K562 (cell line): ENCODE measurements at places on chromosomes 3 and 15. TPM values are rescaled to one million over a fixed set of nuclear protein-coding genes. Genes with fewer than 3 reads are reported as not detected.

The IL17RE gene
- total RNA-seq, result 0.47 and 0.72 TPM in 2 replicates

DNA sequence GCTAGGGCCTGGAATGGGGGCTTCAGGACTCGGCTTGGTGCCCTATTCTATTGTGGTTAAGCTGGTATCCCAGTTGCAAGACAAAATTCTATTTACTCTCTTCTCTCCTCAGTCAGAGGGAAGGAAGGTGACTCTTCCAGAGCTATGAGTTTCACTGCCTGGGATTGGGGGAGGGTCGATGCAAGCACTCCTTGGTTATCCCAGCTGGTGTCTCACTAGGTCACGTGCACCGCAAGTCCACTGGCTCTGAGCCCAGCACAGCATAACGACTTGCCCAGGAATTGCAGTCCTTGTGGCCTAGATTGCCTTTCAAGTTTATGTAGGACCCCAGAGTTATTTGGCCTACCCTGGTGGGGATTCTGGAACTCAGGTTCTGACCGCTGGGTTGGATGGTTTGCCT, 958.8 kb downstream of the IGSF11 start:
- no peak overlapping the region for H3K27ac ChIP-seq
- no peak for DNase-seq
- H3K36me3 ChIP-seq, result no peaks in the 10 kb centered on the region
- no peaks in the 10 kb centered on the region for H3K4me1 ChIP-seq
- no peak overlapping the region for H3K4me3 ChIP-seq

- no peaks in the 10 kb centered on the region for H3K27me3 ChIP-seq
- H3K4me1 ChIP-seq, result no peaks in the 10 kb centered on the region
- H3K27ac ChIP-seq, result no peak overlapping the region
- no peak for DNase-seq
- H3K4me3 ChIP-seq, result no peak overlapping the region
These were observed 34.4 kb downstream of the RARB start for GRCh38 chr3:25462495-25462894.

- no peak overlapping the region for H3K4me3 ChIP-seq
- H3K4me1 ChIP-seq, result no peaks in the 10 kb centered on the region
- no peak for DNase-seq
- H3K27me3 ChIP-seq, result no peaks in the 10 kb centered on the region
- H3K27ac ChIP-seq, result no peak overlapping the region
- no peaks in the 10 kb centered on the region for H3K36me3 ChIP-seq
These were observed 84.2 kb upstream of the SLC4A7 start for GRCh38 chr3:27568393-27568792.

The CD200R1L gene
- total RNA-seq, result not detected in 2 replicates

- no peaks in the 10 kb centered on the region for H3K36me3 ChIP-seq
- DNase-seq, result no peak
- H3K4me3 ChIP-seq, result no peak overlapping the region
- no peak overlapping the region for H3K27ac ChIP-seq
These were observed 59.9 kb downstream of the ARHGEF26 start for GRCh38 chr3:154180836-154181691.

- no peak overlapping the region for H3K4me3 ChIP-seq
- H3K27ac ChIP-seq, result no peak overlapping the region
- peaks cover 83% of the 10 kb centered on the region for H3K27me3 ChIP-seq
- DNase-seq, result no peak
- H3K36me3 ChIP-seq, result no peaks in the 10 kb centered on the region
These were observed 19.4 kb upstream of the POLG start for GRCh38 chr15:89353991-89354390.

DNA sequence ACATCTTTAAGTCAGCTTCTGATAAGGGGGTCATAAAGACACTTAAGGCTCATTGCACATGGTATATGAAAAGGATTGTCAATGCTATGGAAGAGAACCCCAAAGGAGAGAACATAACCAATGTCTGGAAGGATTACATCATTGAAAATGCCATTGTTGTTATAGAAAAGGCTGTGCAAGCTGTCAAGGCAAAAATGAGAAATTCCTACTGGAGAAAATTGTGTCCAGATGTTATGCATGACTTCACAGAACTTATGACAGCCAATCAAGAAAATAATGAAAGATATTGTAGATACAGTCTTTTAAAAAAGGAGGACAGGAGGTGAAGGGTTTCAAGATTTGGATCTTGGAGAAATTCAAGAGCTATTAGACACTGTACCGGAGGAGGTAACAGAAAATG, 96.3 kb upstream of the MBNL1 start:
- no peaks in the 10 kb centered on the region for H3K27me3 ChIP-seq
- no peaks in the 10 kb centered on the region for H3K36me3 ChIP-seq
- DNase-seq, result no peak
- peaks cover 5% of the 10 kb centered on the region for H3K4me1 ChIP-seq

DNA sequence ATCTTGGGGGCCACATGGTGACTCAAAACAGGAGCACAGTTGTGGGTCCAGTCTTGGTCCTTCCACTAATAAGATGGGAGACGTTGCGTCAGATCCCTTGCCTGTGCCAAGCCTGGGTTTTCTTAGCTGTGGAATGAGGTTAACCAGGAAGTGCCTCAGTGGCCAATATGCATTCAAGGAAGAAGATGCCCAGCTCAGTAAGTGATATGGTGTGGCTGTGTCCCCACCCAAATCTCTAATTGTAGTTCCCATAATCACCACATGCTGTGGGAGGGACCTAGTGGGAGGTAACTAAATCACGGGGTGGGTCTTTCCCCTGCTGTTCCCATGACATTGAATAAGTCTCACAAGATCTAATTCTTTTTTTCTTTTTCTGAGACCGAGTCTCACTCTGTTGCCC, 6.4 kb downstream of the ALG1L2 start:
- no peak overlapping the region for H3K27ac ChIP-seq
- H3K4me1 ChIP-seq, result no peaks in the 10 kb centered on the region; the same call in 2 of the 3 replicates
- H3K4me3 ChIP-seq, result no peak overlapping the region
- no peaks in the 10 kb centered on the region for H3K27me3 ChIP-seq

DNA sequence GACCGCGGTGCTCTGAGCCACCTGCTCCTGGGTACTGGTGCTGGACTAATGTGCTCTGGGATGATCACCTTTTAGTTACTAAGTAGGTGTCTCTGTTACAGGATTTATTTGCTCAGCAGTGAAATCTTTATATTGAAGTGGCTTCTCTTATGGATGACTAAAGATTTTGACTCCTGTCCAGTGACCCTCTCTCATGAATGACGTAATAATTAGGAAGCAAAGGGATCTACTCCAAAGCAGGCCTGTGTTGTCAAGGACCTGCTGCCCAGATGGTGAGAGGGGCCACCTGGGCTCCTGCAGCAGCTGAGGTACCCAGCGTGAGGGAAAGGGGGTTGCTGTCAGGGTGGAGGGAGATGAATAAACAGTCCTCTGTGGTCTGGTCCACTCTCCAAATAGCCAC, 263.6 kb downstream of the GABRG3 start:
- no peaks in the 10 kb centered on the region for H3K27me3 ChIP-seq
- no peak overlapping the region for H3K4me3 ChIP-seq
- no peaks in the 10 kb centered on the region for H3K36me3 ChIP-seq
- H3K27ac ChIP-seq, result no peak overlapping the region

The NECTIN3 gene
- total RNA-seq, result 0.16 and 0.22 TPM in 2 replicates

GRCh38 chr15:96176831-96177230, 153.7 kb upstream of the NR2F2 start:
- no peak overlapping the region for H3K4me3 ChIP-seq
- DNase-seq, result no peak
- no peak overlapping the region for H3K27ac ChIP-seq
- H3K27me3 ChIP-seq, result no peaks in the 10 kb centered on the region
- H3K4me1 ChIP-seq, result peaks cover 8% of the 10 kb centered on the region

- H3K4me1 ChIP-seq, result no peaks in the 10 kb centered on the region
- H3K4me3 ChIP-seq, result no peak overlapping the region
- H3K27me3 ChIP-seq, result peaks cover 18% of the 10 kb centered on the region; the same call in 2 of the 3 replicates
- no peak overlapping the region for H3K27ac ChIP-seq
- no peaks in the 10 kb centered on the region for H3K36me3 ChIP-seq
These were observed 30.6 kb downstream of the CMTM7 start for GRCh38 chr3:32421991-32422859.

- no peak for DNase-seq
- no peaks in the 10 kb centered on the region for H3K4me1 ChIP-seq
- H3K36me3 ChIP-seq, result no peaks in the 10 kb centered on the region
- no peak overlapping the region for H3K27ac ChIP-seq
- no peaks in the 10 kb centered on the region for H3K27me3 ChIP-seq
- no peak overlapping the region for H3K4me3 ChIP-seq
These were observed 75.0 kb downstream of the PPCDC start for GRCh38 chr15:75098404-75098803.

GRCh38 chr3:152061296-152061695, 187.9 kb downstream of the SUCNR1 start:
- no peak overlapping the region for H3K27ac ChIP-seq

DNA sequence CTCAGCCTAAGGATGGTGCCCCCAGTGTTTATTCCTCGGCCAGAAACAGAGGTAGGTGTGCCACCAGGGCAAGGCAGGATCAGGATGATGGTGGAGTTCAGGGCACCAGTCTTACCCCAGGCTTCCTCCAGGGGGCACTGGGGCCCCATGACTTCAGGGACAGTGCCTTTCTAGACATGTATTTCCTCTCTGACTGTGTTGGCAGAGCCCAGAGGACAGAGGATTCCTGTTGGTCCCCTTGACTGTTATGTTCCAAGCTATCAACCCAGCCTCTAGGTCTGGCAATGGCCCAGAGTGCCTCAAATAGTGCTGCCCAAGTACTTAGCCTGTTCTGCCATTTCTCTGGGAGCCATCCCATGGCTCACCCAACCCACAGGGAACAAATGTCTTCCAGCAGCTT, 2.8 kb downstream of the HEMK1 start:
- no peaks in the 10 kb centered on the region for H3K27me3 ChIP-seq
- peaks cover 29% of the 10 kb centered on the region; the same call in 2 of the 3 replicates for H3K36me3 ChIP-seq
- H3K4me1 ChIP-seq, result peaks cover 56% of the 10 kb centered on the region; the same call in 2 of the 3 replicates
- no peak overlapping the region for H3K4me3 ChIP-seq

DNA sequence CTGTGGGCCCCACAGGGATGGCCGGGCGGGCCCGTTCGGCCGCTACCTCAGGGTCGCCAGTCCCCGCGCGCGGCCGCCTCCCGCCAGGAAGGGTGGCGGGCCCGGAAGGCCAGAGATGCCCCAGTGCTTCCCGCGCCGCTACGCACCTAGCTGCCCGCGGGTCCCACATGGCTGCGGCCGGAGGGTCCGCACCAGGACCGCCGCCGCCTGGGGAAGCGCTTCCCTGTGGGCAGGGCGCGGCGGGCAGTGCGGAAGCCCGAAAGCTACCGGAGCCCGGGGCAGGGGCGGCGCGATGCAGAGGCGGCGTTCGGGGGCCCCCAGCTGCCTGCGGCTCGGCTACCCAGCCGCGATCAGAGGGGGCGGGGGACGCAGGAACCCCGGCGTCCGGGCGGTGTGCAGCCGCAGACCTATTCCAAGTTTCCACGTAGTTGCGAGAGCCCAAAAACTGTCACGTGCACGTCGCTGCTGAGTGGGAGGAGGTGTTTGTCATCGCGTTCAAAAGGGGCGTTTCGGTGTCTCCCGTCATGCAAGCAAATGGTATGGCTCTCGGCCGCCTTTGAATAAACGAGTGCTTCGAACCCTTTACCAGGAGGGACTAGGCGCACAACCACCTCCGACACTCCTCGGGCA, at the start of gene TRANK1:
Gene TRANK1 (minus strand): TSS at position 414 of the 630 bp plus-strand sequence. CDS start 245 bp downstream, at position 169.
- no peaks in the 10 kb centered on the region for H3K36me3 ChIP-seq
- H3K4me1 ChIP-seq, result peaks cover 22% of the 10 kb centered on the region
- DNase-seq, result no peak
- no peak within 1 kb of the TSS for H3K27ac ChIP-seq
- H3K4me3 ChIP-seq, result no peak within 1 kb of the TSS

- H3K4me3 ChIP-seq, result no peak overlapping the region
- H3K36me3 ChIP-seq, result no peaks in the 10 kb centered on the region
- no peaks in the 10 kb centered on the region for H3K27me3 ChIP-seq
- no peak for DNase-seq
- no peak overlapping the region for H3K27ac ChIP-seq
- H3K4me1 ChIP-seq, result no peaks in the 10 kb centered on the region
These were observed 215.6 kb downstream of the WNT5A start for GRCh38 chr3:55271549-55271948.

- no peaks in the 10 kb centered on the region for H3K36me3 ChIP-seq
- DNase-seq, result no peak
- H3K27me3 ChIP-seq, result no peaks in the 10 kb centered on the region
- H3K4me3 ChIP-seq, result no peak overlapping the region
- peaks cover 5% of the 10 kb centered on the region; the same call in 1 of the 2 replicates for H3K4me1 ChIP-seq
These were observed 69.8 kb upstream of the ARL8B start for GRCh38 chr3:5052247-5052646.

DNA sequence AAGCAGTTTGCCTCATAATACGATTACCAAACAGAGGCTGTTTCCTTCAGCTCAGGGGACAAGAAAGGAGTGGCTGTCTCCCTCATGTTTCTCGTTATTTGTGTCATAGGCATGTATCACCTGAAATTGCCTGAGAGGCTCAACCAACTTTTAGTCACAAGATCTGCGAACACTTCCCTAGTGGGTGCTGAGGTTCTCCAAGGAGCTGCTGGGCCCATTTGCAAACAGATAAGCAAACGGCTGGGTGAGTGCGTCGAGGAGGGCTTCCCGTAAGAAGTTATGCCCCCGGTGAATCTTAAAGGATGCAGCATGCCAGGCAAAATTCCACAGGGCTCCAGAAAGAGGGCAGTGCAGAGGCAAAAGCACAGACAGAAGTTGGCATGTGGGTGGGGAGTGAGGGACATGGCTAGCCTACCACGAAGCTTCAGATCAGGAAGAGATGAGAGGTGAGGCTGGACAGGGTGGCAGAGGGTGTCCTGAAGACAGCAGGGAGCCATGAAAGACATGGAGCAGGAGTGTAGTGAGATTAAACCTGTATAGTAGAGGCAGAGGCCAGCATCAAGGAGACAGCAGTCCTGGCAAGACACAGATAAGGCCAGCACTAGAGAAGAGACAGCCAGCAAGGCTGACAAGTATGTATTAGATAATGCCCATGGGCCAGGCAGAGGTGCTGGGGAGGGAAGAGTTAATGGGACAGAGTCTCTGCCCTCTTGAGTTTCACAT, 4.0 kb upstream of the GP9 start:
- H3K4me3 ChIP-seq, result no peak overlapping the region
- H3K4me1 ChIP-seq, result peaks cover 46% of the 10 kb centered on the region
- DNase-seq, result peak; percentile 53
- H3K36me3 ChIP-seq, result no peaks in the 10 kb centered on the region

The HCN4 gene
- total RNA-seq, result not detected in 2 replicates

DNA sequence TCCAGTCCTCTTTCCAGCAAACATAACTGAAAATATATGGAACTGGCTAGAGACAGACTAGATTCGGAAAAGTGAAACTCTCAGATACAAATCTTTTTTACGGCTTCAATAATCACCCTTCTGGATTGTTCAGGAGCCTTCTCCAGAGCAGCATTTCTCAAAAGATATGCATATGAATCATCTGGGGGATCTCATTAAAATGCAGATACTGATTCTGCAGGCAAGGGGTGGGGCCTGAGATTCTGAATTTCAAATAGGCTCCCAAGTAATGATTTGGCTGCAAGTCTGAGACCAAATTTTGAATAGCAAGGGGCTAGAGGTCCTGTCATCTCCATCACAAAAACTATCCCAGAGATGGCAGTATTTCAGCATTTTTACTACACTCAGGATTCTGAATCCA, 165.4 kb downstream of the CTNNB1 start:
- no peaks in the 10 kb centered on the region for H3K4me1 ChIP-seq
- H3K27me3 ChIP-seq, result no peaks in the 10 kb centered on the region
- no peak overlapping the region for H3K27ac ChIP-seq
- no peak overlapping the region for H3K4me3 ChIP-seq
